ENCODE measurements at places on chromosomes 7 and 10.
A peak's percentile ranks its signal among the peaks of the same experiment; 100 is the strongest.

DNA sequence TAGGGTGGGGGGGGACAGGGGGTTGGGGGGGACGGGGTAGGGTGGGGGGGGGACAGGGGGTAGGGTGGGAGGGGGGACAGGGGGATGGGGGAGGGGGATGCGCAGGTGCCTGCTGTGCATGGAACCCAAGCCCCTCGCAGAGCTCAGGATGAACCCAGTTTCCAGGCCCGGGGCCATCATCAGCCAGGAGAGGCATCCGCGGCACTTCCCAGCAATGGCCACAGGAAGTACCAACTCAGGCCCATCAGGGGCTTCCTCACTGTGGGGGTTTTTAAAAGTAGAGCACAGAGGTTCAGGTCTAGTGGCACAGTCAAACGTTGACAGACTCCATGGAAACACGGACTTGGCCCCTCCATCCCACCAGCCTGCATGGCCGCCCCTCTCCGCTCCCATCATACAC lies 172.7 kb downstream of the DIP2C start:
- DNase-seq = no peak

DNA sequence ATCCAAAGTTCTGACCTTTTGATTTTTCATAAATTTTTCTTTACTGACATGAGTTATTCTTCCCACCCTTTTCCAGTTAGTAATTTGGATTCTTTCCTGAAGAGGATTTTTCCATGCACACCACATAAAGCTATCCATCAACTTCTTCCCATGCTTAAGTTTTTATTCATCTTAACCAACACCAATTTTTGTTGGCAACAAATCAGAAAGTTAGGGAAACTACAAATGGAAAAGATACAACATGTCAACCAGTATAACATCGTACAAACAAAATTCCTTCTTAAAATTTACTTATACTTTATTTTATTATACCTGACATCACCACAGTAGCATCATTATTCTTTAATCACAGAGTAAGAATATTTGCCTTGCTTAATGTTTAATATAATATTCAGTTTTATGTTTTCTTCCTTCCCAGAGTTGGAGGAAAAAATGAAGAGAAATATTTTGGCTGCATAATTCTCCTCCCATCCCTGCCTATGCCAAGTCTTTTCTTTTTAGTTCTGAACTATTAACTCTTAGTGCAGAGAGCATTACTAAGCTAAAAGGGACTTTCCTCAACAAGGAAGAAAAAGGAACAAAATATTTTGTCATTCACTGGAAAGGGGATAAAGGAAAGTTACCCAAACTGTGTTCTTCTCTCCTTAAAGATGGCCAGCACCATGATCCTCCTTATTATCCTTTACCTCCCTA lies 67.5 kb upstream of the MEOX2 start:
- no peak for DNase-seq

GRCh38 chr10:70376436-70377378 lies 5.7 kb downstream of the LRRC20 start:
- no peak for DNase-seq

DNA sequence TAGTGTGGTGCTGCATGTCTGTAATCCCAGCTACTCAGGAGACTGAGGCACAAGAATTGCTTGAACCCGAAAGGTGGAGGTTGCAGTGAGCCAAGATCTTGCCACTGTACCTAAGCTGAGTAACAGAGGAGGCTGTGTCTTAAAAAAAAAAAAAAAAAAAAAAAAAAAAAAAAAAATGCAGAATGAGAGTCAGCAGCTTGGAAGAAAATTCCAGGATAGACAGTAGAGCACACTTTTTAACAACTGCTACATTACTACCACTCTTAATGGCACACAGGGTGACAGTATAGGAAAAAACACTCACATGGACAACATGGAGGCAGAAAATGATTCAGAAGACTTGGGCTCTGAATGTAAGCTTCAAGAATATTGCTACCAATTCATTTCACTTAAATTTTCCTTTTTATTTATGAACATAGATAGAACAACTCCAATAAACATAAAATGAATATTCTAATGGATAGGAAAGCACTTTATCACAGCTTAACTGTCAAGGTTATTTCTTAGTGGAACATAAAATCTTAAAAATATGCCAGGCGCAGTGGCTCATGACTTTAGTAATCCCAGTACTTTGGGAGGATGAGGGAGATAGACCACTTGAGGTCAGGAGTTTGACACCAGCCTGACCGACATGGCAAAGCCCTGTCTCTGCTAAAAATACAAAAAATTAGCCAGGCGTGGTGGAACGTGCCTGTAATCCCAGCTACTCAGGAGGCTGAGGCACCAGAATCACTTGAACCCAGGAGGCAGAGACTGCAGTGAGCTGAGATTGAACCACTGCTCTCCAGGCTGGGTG lies 31.5 kb downstream of the CHCHD3 start:
- DNase-seq = no peak

DNA sequence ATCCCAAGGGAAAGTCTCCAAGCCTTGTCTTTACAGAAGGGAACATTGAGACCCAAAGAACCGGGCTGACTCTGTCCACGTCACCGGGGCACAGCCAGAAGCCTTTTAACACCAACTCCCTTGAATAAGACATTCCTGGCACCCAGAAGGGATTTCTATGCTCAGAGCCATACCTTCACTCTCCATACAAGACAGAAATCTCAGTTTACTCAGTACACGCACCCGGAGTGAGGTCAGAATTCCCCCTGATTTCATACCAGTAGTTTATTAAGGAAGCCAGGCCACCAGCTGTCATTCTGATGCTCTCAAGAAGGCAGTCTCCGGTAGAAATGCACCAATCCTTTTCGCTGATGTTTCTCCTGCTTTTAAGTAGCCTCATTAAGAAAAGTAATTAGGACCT lies 134.2 kb upstream of the KCNMA1 start:
- no peak for DNase-seq

DNA sequence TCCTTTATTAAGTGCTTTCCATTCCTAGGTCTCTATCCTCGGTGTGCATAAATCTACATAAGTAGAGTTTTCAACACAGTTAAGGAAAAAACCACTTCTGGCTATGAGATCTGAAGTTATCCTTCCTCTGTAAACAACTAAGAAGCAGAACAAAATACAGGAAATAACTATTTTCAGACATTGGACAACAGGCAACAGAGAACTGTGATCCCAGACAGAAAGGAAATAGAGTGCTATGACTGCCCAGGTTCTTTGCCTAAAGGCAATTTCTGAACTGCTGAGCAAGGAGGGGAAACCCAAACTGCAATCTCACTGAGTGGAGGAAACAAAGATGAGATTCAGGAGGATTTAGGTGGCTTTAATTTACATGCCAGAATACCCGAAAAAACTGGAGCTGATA lies 285.4 kb downstream of the SNX13 start:
- no peak for DNase-seq

DNA sequence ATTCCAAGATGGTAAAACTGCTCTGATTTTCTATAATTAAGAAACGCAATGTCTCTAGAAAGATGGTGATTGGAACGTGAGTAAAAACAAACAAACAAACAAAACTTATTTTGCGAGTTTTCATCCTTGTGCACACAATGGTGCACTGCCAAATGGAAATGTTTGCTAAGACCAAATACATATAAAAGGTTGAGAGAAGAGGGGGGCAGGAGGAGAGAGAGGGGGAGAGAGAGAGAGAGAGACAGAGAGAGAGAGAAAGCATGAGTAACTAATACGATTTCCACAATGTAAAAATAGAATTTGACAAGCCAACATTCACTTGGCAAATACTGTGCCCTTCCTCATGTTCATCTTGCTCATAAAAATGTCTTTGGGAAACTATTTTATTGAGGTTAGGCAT lies 375.4 kb downstream of the CNTNAP2 start:
- no peak for DNase-seq

GRCh38 chr10:101225846-101226421 lies 3.3 kb downstream of the LBX1 start:
- no peak for DNase-seq

- DNase-seq = no peak
Observed at GRCh38 chr10:36666451-36666850, 458.9 kb upstream of the ANKRD30A start.

DNA sequence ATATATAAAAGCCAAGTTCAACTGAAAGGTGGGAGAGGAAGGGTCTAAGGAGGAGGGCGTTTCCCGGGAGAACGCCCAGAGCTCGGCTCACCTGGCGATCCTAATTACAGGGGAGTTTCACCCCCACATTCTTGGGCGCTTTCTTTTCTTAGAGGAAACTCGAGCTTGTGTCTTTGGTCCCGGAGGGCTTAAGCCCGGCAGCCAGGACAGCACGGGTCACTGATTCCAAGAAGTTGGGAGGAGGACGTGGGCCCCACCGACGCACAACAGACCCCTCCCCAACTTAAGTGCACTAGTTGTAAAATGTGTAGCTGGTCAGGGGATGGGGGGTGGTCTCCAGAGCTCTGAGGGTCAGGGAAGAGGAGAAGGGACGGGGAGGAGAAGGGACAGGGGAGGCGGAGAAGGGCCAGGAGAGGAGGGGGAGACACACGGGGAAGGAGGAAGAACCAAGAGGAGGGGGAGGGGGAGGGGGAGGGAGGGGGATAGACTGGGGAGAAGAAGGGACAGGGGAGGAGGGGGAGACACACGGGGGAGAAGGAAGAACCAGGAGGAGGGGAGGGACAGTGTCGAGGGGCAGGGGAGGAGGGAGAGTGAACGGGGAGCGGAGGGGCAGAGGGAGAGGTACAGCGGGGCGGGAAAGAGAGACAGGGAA lies 874 bp downstream of the BAIAP2L1 start:
- DNase-seq = no peak

DNA sequence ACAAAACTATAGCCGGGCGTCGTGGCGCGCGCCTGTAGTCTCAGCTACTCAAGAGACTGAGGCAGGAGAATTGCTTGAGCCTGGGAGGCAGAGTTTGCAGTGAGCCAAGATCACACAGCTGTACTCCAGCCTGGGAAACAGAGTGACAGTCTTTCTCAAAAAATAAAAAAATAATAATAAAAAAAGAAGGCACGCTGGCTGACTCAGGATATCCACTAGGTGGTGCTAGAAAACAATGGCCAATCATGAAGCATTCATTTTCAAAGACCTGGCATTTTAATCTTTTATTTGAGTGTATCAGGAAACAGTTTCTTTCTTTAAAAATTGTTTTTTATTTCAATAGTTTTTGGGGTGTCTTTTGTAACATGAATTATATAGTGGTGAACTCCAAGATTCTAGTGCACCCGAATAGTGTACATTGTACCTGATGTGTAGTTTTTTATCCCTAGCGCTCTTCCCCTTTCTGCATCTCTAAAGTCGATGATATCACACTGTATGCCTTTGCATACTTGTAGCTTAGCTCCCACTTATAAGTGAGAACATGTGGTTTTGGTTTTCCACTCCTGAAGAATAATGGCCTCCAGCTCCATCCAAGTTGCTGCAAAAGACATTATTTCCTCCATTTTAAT lies 88.6 kb downstream of the LYZL1 start:
- DNase-seq = peak; percentile 7

DNA sequence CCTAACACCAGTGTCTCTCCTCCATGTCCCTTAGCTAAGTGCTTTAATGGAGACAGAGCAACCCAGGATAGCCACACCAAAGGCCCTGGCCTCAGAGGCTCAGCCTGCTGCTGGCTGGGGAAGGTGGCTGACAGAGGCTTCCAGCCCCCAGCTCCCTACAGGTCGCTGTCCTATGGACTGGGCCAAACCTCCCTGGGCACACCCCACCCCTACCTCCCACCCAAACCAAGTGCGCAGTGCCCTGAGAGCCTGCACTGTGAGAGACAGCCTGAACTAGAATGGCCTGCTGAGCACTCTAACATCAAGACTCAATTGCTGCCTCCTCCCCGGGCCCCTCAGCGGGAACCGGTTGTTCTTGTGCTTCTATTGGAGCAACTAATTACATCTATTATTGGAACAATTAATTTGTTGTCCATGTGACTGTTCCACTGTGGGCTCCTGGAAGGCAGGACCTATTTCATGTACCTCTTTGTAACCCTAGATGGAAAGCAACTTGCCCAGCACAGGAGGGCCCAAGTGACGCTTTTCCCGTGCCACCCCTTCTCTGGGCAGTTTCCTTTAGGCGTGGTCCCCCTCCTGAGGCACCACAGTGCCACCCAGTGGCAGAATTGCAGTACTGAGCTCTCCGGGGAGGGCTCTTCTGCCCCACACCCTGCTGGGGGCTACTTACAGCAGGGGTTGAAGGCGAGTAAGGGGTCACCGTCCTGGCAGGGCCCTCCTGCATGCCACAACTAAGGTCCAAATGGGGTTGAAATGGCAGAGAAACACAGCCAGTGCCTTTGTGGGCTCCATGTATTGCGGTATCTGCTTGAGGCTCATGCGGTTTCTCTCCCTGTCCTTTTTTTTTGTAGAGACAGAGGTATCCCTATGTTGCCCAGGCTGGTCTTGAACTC lies 63.7 kb upstream of the WAPL start:
- DNase-seq = peak; percentile 69

DNA sequence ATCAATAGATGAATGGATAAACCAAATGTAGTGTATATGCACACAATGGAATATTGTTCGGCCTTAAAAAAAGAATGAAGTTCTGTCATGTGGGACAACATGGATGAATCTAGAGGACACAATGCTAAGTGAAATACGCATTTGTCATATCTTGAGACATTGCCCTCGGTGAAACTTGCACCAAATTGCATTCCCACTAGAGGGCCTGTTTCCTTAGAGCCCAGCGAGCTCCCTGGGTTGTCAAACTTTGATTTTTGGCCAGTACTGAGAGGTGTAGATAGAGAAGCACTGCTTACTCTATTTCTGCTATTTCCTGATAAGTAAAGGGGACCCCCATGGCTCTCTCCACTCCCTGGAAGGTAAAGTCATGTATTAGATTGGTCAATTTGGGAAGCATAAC lies 157.1 kb downstream of the GPAM start:
- no peak for DNase-seq

All from cerebellum (tissue), 4 donors.